ENCODE measurements at places on chromosomes 2 and 18.
A peak's percentile ranks its signal among the peaks of the same experiment; 100 is the strongest.

GRCh38 chr2:171317492-171318125 is 116.2 kb downstream of the METTL8 start:
- no peak for DNase-seq

DNA sequence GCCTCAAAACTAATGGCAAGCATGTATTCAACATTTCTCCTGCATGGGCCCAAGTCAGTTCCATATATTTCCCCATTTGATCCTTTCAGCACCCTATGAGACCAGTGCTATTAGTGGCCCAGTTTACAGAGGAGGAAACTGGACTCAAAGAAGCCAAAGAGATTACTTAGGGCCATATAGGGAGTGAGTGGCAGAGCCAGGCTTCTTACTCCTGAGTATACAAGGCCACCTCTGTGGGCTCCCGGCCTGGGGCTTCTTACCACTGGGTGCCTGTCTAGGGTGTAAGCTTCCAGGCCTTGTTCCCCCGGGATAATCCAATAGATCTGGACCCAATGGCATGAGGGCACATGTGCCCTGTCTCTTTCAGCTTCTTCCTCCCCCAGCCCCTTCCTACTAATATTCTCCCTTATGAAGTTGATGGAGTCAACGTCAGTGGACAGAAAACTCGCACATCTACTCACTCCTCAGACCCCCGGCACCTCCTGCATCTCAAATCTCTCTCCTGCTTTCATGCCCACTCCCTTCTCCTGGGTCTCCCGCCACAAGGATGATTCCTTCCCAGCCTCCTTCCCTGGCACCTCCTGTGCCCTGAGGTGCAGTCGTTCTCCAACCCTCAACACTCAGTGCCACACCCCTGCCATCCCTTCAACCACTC is 222.6 kb downstream of the ANAPC1 start:
- DNase-seq = no peak

DNA sequence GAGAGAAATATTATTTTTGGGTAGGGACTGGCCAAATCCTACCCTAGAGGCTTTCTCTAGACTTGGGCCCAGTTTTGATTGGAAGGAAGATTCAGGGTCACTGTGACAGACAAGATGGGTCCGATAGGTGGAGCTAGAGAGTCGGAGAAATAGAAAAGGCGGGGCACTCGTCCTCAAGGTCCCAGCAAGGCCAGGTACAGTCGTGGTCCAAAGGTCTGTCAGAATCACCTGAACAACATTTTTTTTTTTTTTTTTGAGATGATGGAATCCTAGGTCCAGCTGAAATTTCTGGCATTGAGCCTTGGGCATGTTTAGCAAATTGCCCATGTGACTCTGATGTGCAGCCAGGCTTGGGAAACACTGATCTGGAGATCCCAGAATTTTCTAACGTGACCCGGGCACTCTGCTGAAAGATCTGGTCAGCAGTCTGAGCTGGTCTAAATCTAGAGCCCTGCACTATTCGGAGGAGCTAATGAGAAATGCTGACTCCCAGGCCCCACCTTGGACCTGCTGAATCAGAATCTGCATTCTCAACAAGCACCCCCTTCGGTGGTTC is 23.0 kb upstream of the NTSR2 start:
- DNase-seq = peak; percentile 50

DNA sequence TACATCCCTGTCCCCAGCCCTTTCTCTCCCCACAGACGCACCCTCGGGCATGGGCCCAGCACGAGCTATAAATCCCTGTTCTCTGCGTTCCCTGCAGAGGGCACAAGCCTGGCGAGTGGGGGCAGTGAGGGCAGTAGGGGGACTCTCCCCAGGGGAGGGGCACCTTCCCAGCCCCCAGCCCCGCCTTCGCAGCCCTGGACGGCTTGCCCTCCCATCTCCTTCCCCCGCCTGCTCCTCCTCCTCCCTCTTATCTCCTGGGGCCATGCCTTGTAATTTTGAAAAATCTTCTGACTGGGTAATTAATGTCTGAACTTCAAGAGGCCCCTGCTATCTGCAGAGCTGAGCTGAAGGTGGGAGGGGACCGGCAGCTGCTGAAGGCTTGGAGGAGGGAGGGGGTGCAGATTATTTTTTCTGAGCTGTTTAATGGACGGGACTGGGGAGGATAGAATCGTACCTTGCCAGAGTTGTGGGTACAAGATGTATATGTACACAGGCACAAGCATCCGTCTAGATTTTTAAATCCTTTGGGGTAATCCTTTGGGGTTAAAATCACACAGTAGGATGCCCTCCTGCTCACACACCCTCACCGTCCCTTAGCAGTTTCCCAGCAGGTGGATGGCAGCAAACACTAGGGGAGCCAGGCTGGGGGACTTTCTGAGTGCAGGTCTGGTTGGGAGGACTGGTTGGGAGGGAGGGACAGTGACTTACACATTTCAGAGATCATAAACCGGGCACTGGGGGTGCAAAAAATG is 121.9 kb downstream of the SMAD7 start:
- no peak for DNase-seq

DNA sequence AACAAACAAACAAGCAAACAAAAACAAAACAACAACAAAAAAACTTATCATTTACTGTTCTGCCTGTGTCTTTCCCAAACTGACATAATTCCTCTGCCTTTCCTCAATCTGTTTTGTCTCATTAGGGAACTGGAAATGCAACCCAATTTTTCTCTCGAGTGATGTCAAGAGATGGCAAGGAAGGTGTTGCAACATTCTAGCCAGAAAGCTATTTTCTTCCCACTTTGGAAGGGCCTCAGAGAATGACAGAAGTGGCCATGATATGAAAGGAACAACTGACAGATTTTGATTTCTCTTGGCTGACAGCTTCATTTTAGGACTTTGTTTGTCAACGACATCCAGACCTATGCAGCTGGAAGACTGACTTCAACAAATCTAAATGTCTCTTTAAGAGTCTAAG is 24.7 kb downstream of the RND3 start:
- no peak for DNase-seq

DNA sequence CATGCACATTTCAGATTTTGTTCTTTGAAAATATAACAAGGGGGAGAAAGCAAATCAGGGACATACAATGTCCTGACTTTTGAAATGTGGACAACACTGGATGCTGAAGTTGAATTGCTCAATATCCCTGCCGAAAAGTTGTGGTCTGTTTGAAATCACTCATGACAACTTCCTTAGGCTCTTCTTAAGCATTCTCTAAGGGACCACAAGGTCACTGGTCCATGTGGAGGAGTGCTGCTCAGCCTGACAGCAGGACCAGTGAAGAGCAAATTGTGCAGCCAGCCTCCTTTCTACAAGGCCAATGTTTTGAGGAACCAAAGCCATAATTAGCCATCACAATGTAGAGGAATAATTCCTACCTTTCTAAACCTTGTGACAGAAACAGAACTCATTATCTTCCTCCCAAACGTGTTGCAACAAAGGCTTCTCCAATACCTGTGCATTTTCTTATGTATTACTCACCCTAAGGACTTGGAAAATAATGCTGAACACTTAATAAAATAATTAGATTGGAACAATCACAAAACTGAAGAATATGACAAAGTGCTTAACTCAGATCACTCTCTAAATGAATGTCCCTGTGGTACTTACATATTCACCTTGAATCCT is 1477.6 kb upstream of the NXPH2 start:
- DNase-seq = no peak

GRCh38 chr2:195601361-195601760 is 55.7 kb upstream of the SLC39A10 start:
- no peak for DNase-seq

DNA sequence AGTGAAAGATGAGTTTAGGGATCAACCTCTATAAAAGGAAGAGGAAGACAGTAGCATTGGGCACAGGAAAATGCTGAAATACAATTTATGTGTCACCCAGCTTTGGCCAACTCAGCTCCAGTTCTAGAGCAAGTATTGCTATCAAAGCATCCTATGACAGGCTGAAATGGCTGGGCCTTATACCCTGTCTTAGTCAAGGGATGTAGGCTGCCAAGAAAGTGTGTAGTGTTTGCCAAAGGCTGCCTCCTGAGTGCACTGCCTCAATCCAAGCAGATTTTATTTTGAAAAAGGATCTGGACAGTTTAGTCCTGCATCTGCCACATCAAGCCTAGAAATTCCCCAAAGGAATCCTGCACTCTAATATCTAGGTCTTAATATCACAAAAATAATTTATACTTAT is 359.9 kb upstream of the ZC3H15 start:
- DNase-seq = no peak

DNA sequence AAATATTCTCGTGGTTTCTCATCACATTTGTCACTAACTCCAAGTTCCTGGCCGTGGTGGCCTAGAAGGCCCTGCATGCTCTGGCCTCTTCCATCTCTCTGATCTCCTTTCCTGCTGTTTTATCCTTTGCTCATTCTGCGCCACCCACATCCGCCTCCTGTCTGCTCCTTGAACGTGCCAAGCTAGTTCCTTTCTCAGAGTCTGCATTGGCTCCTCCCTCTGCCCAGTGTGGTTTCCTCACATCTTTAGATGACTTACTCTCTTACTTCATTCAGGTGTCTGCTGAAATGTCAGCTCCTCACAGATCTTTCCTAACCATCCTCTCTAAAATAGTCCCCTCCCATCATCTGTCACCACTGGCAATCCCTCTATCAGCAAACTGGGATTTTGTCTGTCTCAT is 158.6 kb upstream of the RBMS1 start:
- peak; percentile 55 for DNase-seq

GRCh38 chr2:60834270-60834717 is 47.1 kb upstream of the REL start:
- DNase-seq = no peak

- no peak for DNase-seq
These were observed 132.0 kb downstream of the EML6 start for GRCh38 chr2:54855434-54855833.

GRCh38 chr2:205013586-205013985 is 468.3 kb downstream of the PARD3B start:
- no peak for DNase-seq

- DNase-seq = no peak
These were observed 173.3 kb upstream of the MGAT5 start for GRCh38 chr2:134080386-134081089.

- DNase-seq = no peak
These were observed 25.9 kb downstream of the CD8A start for GRCh38 chr2:86764661-86765309.

DNA sequence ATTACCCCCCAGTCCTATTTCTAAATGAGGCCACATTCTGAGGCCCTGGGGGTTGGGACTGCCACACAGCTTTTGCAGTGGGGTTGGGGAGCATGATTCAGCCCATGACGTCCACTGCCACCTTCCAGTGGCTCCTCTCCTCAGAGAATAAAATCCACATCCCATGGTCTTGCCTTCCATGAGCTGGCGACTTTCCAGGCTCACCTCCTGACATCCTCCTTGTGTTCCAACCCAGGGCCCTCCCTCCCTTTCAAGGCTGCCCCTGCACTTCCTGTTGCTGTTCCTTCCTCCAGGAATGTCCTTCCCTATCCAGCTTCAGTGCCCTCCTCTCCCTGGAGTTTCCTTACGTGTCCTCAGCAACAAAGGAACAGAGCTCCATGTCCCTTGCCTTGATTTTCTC is 187.3 kb upstream of the ID2 start:
- DNase-seq = no peak

DNA sequence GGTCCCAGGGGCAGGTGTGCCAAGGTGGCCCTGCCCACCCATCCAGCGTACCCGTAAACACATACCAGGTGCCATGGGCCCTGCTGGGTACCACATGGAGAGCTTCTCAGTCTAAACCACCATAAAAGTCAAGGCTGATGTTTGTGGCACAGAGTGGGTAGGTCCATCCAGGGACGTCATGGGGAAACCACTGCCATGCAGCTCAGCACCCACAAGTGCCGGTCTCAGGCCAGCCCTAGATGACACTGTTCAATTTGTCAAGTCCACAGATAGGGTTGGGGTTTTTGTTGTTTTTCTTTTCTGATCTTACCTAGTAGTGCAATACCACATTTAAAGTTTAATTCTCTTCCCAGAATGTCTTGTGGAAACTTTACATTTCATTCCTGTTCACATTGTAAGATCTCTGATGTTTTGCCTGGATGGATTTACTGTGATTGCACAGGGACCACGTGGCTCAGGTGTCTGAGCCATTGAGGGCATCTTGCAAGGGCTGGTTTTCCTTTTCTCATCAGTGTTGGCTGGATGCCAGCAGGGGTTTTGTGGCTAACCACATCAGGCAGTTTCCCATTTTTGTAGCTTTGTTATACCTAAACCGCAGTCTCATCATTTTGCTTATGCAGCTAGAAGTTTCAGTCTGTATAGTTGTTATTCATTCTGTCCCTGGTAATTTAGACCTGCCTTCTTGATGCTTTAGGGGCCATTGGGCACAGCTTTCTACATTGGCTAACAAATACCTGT is 64.7 kb downstream of the STK25 start:
- DNase-seq = peak; percentile 89

- DNase-seq = no peak
These were observed 70.8 kb downstream of the COA5 start for GRCh38 chr2:98537390-98538126.

DNA sequence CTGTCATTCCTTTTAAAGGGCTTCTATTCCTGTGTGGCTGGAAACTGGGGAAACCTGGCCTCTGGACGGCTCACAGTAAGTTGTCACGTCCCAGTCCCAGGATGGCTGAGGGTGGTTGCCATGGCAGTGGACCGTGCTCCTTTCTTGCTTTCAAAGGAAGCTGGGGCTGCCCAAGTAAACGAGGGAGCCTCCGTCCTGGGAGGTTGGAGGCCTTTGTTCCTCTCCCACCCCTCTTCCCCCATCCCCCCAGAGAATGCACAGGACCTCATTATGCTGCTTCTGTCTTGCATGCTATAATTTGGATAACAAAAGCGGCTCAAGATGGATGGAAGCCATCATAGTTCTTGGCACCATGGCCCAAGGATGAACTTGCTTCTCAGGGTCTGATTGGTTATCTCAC is 325.5 kb upstream of the HS6ST1 start:
- no peak for DNase-seq

- no peak for DNase-seq
These were observed 10.8 kb downstream of the GLS start for GRCh38 chr2:190891372-190891771.

DNA sequence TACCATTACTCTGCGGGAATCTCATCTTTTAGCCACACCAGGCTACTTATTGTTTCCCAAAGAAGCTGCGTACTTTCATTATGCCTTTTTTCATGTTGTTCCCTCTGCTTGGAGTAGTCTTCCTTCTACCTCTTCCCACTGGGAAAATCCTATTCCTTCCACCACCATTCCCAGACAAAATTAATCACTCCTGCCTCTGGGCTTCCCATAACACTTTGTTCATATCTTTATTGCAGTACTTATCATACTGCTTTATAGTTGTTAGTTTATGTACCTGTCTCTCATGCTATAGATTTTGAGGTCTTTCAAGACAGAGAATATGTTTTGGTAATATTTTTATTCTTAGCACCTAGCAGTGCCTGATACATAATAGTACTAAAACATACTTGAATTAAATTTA is 16.2 kb downstream of the OTX1 start:
- DNase-seq = no peak

DNA sequence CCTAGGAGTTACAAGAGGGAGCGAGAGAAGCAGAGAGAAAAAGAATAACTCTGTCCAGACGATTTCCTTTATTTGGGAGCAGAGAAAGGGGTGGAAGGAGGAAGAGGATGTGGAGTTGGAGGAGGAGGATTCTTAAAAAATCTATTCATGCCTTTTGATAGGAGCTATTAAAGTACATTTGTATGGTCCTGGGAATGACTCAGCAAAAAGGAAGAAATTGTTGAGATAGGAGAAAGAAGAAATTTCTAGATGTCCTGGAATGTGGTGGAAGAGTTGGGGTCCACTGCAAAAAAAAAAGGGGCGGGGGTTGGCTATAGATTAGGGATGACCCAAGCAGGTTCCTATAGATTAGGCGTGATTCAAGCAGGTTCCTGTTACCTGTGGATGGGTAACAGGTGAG is 32.4 kb upstream of the RPRM start:
- no peak for DNase-seq

GRCh38 chr2:20612925-20613916 is 37.7 kb downstream of the HS1BP3 start:
- no peak for DNase-seq

All from activated T-helper 2 cell treated with anti-CD3 and anti-CD28 coated beads, Interferon-gamma antibody, Interleukin-2, Interleukin-4, amounts not matched to agents 10 μg/mL and 5 μg/mL and 100 μg/mL, durations not matched to agents 14 hours and 24 hours and 36 hours (primary cell).